ENCODE measurements at places on chromosomes 11 and 22.

DNA sequence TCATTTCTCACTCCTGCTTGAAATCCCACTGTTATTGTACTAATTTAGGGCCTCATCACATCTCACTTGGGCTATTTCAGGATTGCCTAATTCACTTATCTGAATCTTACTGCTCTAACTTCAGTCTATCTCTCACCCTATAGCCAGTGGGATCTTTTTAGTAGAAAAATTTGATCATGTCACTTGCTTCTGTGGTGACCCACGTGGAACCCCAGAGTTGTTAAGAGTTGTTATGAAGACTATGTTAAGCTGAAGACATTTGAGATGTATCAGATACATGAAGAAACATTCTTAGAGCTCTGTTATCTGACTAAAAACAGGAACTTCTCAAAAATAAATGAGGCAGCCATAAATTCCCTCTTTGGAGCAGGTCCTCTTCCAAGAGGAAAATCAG, 1375.6 kb upstream of the TENM4 start:
- DNase-seq: no peak

GRCh38 chr11:2391181-2391975, 9.2 kb upstream of the TSSC4 start:
- DNase-seq: no peak

- no peak for DNase-seq
Observed at GRCh38 chr11:115552773-115553438, 48.7 kb upstream of the CADM1 start.

- DNase-seq: no peak
Observed at GRCh38 chr22:42338479-42338878, 68.0 kb upstream of the TCF20 start.

GRCh38 chr11:114587398-114587953, 8.1 kb downstream of the NXPE4 start:
- DNase-seq: no peak

Data from activated CD4-positive, alpha-beta T cell treated with anti-CD3 and anti-CD28 coated beads, Interleukin-2, amount 50 U/mL, for 48 hours (primary cell).